IMR-90 (cell line): ENCODE measurements at places on chromosomes 7 and 10. TPM values are rescaled to one million over a fixed set of nuclear protein-coding genes. Genes with fewer than 3 reads are reported as not detected.

The TMEM184A gene
- 0.28 and 0.36 TPM in 2 replicates for total RNA-seq

The COL13A1 gene
- 10.8 and 12.2 TPM in 2 replicates for total RNA-seq

DNA sequence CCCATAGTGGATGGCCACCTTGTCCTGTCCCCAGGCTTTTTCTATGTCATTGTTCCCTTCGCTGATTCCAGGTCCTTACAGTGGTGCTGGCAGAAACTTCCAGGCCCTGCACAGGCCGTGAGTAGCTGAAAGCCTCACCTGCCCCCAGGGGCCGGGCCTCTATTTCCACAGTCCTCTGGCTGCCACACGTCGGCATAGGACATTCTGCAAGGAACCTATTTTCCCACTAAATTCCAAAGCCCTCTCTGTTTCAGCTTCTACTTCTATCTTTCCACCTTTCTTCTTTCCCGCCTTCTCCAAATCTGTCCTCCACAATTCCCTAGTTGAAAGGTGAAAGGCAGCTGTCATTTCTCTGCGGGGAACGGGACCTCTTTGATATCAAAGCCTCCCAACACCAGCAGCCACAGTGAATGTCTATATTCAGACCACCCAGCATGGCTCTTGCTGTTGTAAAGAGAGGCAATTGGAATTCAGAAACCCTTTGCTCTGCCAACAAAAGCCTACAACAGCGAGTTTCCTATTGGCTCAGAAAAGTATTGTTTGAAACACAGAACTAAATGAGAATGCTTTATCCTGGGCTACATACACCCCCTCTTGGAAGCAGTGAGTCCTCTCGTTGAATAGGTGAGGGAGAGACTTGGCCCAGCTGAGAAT lies 607.7 kb downstream of the GALNT17 start:
- DNase-seq: no peak

The IQUB gene
- total RNA-seq: 0.18 and 0.28 TPM in 2 replicates
